ENCODE measurements at places on chromosomes 3 and 15. TPM values are rescaled to one million over a fixed set of nuclear protein-coding genes. Genes with fewer than 3 reads are reported as not detected.

GRCh38 chr3:5002174-5002870 lies 23.1 kb downstream of the BHLHE40 start:
- DNase-seq: no peak

DNA sequence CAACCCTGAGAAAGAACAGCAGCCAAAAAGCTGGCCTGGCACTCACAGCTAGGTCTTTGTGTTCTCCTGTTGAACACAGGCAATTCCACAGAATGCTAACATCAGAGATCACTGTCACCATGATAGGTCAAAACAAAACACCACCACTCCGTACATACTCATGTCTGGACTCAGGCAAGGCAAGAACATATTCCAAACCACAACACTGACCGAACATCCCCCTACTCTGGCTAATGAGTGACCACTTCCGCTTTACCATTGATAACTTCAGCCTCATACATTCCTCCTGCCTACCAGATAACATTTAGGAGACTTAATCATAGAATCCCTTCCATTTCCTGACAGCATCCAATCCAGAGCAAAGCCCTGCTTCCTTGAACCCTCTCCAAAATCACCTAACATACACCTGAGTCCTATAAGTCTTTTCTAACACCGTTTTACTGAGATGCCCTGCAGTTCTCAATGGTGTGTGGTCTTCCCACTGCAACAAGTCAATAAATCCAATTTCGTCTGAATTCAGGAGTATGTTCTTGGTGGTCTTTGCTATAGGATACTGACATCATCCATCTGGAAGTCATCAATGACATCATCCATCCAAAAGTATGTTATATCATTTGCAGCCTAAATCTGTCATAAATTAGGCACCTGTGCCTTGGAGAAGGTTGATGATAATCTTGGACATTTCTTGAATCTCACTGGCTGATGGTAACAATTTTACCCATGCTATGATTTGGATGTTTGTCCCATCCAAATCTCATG lies 23.7 kb downstream of the RIOX2 start:
- no peak for DNase-seq

- DNase-seq: no peak
Observed at GRCh38 chr15:63243101-63243500, 34.3 kb upstream of the APH1B start.

DNA sequence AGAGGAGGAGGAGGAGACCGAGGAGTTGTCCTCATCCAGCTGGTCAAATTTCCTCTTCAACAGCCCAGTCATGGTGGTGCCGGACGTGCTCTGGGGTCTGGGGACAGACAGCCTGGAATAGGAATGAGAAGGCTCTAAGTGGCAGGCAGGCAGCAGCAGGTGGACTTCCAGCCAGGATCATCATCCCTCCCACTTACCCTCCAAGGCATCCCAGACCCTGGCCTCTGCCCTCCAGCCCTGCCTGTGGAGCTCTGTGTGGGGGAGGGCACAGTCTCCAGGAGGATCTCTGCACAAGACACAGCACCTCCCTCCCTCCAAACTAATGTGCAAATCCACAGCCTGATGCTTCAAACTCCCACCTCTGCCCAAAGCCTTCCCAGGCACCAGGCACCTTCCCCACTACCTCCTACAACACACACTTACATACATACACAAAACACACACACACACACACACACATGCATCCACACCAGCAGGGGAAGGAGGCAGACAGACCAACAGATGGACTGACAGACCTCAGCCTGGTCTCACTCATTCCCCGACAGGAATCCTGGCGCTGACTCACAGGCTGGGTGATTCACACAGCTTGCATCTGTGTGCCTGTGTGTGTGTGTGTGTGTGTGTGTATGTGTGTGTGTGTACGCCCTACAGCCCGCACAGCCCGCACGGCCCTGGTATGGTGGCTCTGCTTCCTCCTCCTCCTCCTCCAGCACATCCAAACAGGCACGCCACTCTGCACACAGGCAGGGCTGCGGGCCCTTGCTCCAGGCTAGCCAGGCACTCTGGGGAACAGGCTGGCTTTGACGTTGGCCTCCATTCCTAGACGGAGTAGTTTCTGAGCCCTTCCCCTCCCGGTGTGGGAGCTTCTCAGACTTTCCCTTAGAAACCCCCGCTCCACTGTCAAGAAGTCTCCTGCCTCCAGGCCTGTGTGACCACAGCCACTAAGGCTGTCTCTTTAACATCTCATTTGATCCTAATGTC lies 6.5 kb downstream of the CSRNP1 start:
- DNase-seq: peak; percentile 99

DNA sequence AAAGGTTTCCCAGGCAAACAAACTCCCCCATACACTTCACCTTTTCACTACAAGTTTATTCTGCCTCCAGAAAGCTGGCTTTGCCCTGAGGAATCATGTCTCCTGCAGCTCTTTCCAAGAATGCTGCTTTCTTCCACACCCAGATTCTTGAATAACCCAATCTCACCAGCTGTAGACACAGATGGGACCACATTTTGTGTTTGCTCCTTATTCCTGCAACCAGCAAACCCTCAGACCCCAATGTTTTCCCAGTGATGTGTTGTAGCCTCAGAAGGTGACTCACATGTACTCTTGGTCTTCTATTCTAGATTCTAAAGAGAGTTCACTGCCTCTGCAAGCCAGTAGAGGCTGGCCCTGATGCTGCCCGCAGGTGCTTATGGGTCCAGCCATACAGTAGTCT lies 23.6 kb upstream of the TRIM59 start:
- peak; percentile 91 for DNase-seq

DNA sequence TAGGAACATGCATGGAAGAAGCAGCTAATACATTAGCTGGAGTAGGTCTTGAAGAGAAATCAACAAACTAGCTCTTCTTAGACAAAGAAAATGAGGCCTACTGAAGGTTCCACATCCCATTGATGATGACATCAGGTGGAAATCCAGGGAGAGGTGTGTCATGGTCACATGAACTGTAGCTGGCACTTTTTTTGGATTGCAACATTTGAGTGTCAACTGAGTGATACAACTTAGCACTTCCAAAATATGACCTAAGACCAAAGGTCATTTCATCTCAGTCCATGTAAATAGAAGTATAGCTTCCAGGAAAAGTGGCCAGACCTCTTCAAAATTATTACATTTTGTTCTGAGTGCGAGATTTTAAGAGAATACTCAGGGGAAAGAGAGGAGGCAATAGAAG lies 117.2 kb upstream of the MEIS2 start:
- no peak for DNase-seq

GRCh38 chr3:24237971-24238706 lies 256.5 kb downstream of the THRB start:
- peak; percentile 89 for DNase-seq

DNA sequence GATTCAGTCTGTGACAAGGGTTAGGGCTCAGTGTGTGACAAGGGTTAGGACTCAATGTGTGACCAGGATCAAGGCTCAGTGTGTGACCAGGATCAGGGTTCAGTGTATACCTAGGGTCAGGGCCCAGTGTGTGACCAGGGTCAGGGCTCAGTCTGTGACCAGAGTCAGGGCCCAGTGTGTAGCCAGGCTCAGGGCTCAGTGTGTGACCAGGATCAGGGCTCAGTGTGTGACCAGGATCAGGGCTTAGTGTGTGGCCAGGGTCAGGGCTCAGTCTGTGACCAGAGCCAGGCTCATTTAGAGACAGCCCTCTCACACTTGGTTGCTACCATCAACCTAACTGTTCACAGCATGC lies 24.2 kb downstream of the LOXL1 start:
- DNase-seq: no peak

DNA sequence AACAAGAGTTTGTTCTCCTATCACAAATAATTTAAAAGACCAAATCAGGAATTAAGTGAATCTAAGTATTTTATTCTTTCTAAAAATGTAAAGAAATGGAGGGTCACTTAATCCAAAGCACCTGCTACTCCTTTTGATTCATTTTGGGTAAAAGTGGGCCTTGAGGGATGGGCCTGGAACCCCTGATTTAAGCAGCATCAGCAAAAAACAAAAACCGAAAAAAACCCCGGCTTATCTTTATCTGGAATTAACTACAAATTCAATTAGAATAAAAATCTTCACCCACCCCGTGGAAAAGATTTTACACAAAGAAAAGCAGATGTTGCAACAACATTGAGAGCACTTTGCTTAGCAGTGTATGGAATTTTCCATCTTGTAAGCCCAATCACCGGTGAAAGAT lies 1018.2 kb downstream of the MCTP2 start:
- no peak for DNase-seq

GRCh38 chr15:79978260-79978654 lies 7.3 kb upstream of the BCL2A1 start:
- DNase-seq: no peak

- no peak for DNase-seq
Observed at GRCh38 chr3:8516783-8517182, 15.2 kb downstream of the LMCD1 start.

DNA sequence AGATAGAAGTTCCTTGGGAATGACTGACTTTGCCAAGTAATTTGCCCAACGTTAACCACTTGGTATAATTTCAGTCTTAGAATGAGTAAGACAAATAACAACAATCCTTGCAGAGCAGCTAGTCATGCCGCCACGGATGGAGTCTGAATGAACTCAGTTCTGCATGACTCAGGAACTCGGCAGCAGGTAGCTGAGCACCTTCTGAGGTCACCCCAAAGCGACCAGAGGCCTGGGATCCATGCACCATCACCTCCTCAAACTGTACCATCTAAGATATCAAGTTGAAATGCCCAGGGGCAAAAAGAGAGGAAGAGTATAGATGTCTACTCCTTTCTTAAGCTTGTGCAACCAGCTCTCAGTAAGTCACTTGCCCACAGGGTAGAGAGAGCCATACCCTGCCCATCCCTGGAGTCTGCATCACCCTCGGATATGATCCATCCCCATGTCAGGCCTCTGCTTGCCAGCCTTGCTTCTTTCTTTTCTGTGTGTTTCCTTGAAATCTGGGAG lies 8.5 kb upstream of the CDCP1 start:
- DNase-seq: peak; percentile 74

DNA sequence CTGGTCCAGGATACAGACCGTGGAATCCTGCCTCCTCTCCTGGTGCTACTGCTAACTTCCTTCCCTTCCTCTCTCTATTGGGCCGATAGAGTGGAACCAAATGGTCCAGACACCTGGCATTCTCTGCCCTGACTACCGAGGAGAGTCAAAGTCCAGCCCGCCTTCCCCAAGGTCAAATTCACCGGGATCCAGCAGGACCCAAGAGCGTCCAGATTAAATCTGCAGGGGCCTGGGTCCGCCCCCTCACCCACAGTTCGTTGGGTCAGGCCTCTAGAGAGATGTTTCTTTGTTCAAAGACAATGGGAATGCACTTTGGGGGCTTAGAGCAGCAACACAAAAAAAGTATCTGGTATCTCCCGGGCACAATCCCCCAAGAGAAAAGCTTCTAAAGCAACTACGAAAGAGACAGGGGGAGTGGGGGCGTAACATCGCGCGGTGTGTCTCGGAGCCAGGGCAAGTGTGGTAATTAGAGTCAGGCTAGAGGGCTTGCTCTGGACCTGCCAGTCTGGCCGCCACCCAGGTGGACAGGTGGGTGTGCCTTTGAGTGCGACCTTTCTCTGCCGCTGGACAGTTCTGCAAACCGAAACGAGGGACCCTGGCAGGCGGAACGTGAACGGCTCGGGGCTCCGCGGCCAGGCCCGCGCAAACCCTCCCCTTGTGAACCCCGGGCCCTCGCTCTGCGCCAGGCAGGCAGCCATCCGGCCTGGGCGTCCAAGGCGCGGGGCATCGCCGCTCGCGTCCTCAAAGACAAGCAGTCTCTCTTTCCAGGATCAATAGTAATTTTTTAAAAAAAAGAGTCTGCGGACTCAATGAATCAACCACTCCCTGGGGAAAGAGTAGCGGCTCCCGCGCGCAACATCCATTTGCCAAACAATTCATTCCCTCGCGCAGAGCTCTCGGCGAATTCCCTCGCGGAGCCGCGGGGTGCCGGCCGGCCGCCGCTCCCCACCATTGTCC lies 806 bp downstream of the KLHL25 start:
- peak; percentile 27 for DNase-seq

- DNase-seq: peak; percentile 93
Observed at GRCh38 chr3:172096881-172097420, 57.6 kb downstream of the FNDC3B start.

- DNase-seq: no peak
Observed at GRCh38 chr3:114846252-114846651, 300.8 kb downstream of the ZBTB20 start.

- no peak for DNase-seq
Observed at GRCh38 chr15:40877694-40878093, 3.7 kb upstream of the RHOV start.

DNA sequence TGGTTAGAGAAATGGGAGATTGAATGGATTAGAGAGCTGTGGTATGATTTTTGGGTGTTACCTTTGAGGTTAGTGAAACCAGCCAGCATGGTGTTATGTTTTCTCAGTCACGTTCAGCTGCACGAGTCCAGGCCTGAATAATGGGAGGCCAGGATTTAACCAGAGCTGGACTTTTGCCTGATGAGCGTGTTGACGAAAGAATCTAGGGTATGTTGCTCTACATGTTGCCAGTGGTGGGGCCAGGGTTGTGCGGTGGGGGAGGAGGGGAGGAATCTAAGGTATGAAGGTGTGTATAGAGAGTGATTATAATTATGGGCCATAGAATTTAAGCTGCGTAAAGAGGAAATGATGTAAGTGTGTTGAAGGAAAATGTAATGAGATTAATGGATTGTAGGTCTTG lies 22.8 kb downstream of the MINDY2 start:
- no peak for DNase-seq

DNA sequence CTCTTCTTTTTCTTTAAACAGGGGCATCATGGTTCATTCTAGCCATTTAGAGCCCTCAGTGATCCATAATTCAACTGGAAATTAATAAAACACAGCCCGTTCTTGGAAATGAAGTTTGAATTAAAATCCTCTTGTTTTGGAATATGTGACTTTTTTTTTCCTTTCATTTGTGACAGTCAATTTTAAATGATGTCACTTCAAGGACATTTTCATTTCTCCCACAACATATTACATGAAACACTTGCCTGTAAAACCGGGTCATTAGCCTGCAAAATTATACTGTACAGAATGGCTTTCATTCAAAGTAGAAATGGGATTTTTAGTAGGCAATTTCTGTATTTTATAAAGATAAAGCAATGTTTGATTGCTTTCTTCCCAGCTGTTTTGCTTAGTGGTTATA lies 789 bp upstream of the SEMA6D start:
- DNase-seq: no peak

Gene CLDN18
- total RNA-seq: not detected

Gene GOLGA6A
- not detected for total RNA-seq

Gene RTP1
- total RNA-seq: not detected

Gene LIPH
- total RNA-seq: not detected

Gene GOLGA6L10
- total RNA-seq: 0.10 TPM

Gene CCR1
- 0.59 TPM for total RNA-seq

Gene ZMYND10
- 5.2 TPM for total RNA-seq

Gene CYP8B1
- not detected for total RNA-seq

Gene STRIT1
- total RNA-seq: not detected
